Stimulated activated naive CD4-positive, alpha-beta T cell (primary cell): ENCODE measurements at places on chromosomes 5 and 9.

DNA sequence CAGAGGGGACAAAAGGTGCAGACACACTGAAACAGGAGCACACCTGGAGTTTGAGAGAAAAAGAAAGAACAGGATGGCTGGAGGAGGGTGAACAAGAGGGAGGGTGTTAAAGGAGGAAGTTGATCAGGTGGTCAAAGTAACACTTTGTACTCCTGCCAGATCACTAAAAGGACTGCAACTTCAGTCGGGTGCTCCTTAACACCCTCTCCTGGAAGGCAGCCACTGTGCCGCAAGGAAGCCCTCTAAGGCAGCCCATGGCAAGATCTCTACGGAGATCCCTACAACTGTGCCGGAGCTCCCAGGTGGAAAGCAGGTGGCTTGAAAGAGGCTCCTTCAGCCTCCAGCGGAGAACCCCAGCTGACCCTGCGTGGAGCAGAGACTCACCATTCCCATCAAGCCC is 124.4 kb upstream of the MSX2 start:
- no peak for DNase-seq

DNA sequence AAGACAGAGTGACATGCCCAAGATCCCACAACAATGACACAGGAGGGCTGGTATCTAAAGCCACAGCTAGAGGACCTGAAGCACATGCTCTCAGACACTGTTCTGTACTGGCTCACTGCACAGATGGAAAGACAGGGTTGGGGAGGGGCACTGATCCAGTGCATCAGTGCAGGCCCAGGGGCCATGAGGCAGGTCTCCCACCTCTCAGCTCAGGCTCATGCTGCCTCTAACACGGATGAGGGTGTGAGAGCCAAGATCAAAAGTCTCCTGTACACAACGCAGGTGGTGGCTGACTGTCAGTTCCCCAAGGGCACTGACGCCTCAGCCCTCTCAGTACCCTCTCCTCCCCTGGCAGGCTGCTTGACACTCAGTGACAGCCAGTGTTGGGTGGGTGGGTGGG is 10.9 kb downstream of the RAPGEF1 start:
- DNase-seq = peak; percentile 79

DNA sequence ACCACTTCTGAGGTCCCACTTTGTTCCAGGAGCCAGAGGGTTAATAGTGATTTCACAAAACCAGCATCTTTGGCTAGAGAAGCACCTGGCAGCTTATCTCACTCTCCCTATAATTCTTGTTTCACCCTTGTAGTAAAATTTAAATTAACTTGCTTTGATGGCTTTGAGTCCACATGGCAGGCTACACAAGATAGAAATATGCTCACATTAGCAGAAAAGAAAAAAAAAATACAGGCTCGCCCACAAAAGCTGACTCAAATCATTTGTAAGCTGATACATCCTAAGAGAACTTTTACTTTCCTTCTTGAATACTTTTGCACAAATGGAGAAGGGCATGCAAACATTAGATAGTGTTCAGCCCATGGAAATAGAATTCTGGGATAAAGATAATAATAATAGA is 36.2 kb downstream of the TNFSF15 start:
- no peak for DNase-seq

DNA sequence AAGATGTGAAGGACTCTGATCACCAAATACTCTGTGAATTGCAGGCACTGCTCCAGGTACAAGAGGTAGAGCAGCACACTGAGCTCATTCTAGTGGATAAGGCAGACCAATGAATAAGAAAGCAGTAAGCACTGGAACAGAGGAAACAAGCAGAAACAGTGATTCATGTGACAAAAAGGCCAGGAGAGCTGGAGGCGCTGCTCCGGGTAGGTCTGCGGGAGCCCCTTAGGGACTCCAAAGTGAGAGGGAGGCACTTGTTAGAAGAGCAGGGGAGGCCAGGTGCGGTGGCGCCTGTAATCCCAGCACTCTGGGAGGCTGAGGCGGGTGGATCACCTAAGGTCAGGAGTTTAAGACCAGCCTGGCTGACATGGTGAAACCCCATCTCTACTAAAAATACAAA is 231.6 kb upstream of the NFIL3 start:
- no peak for DNase-seq

DNA sequence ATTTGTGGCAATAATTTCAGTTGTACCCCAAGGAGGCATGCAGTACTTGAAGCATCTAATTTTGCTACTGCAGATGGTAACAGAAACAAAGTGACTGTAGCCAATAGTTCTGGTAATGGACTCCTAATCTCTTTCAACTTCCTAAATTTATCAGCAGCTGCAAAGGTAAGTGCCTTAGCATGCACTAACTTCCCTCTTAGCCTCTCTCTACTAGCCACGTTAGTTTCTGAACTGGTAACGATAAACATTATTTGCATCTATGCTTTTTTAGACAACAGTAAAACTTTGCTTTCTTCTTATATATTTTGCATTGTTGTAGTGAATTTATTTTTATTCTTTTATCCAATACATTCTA is 6.2 kb upstream of the CKS2 start:
- no peak for DNase-seq

DNA sequence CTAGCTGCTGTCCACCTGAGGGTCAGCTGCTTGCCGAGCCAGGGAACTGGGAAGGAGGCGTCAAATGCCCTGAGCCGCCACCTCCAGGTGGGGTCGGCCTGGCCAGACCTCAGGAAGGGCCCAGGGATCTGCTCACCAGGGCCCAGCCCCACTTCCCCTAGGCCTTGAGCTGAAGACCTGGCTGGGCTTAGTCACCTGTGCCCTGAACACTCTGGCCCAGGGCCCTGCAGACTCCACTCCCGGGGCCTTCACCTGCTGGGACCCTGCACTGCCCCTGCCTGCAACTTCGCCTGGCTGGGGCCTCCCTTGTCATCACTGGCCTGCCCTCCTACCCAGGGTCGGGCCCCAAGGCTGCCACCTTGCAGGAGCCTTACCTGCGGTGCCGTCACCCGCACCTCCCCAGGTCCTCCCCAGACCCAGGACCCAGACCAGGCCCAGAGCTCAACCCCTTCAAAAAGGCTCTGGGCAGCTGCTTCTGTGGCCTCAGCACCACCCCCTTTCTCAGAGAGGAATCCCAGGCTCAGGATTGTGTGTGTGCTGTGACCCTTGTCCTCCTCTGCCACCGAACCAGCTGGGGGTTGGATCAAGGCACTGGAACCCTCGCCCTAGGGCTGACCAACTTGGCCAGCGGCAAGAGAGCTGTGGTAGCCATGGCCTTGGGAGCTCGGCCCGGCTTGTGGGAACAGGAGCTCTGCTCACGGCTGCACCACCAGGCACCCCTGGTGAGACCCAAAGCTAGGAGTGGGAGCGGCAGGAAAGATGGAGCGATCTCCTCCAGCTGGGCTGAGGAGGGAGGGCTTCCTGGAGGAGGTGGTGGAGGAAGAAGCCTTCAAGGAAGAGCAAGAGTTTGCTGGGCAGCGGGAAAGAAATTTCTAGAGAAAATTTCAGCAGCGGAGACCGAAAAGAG is 1.2 kb upstream of the NELFB start:
- DNase-seq = no peak
